ENCODE measurements at places on chromosomes 2 and 18. TPM values are rescaled to one million over a fixed set of nuclear protein-coding genes. Genes with fewer than 3 reads are reported as not detected.

ARHGAP25 gene
- not detected for total RNA-seq

- DNase-seq = no peak
Measured at GRCh38 chr2:46286715-46287114, 10.5 kb upstream of the EPAS1 start.

GRCh38 chr2:46098621-46099062 lies 198.6 kb upstream of the EPAS1 start:
- peak; percentile 90 for DNase-seq

DNA sequence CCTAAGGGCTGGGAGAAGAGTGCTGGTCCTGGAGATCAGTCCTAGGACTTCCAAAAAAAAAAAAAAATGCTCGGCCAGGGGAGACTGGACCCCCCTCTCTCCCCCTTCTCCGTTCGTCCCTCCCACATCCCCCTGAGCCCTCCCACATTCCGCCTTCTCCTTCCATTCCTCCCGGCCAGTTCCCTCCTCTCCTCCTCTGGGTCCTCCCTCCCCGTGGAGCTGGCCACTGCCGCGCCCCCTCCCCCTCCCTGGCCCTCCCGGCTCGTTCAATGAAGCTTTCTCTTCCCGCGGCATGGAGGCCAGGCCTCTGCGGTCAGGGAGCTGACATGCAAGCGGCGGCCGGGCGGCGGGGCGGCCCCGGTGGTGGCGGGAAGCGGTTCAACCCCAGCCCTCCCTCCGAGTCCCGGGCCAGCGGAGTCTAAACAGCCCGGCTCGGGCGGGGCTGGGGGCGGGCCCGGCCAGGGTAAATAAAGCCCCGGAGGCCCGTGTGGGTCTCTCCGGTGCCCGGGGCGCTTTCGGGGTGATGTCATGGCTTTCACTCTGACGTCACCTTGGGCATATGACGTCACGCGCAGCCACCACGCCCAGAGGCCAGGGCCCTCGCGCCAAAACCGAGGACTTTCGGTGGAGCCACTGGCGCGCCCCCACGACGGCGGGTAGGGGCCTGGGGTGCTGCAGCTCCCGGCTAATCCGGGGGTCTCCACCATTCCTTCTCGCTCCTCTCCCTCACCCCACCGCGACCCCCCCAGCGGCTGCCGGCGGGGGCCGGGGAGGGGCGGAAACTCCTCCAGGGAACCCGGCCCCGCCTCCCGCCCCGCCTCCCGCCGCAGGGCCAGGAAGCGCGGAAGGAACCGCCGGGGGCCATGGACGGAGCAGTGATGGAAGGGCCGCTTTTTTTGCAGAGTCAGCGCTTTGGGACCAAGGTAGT lies at the start of the genes DOK1 and LOXL3:
TSS of gene DOK1 (plus strand) at position 829 of the 928 bp plus-strand sequence. CDS start at position 864, 35 bp downstream.
TSS of gene LOXL3 (minus strand) at position 51 of the 928 bp plus-strand sequence. CDS start 1,308 bp downstream, outside the sequence.
- DNase-seq = peak; percentile 96

DNA sequence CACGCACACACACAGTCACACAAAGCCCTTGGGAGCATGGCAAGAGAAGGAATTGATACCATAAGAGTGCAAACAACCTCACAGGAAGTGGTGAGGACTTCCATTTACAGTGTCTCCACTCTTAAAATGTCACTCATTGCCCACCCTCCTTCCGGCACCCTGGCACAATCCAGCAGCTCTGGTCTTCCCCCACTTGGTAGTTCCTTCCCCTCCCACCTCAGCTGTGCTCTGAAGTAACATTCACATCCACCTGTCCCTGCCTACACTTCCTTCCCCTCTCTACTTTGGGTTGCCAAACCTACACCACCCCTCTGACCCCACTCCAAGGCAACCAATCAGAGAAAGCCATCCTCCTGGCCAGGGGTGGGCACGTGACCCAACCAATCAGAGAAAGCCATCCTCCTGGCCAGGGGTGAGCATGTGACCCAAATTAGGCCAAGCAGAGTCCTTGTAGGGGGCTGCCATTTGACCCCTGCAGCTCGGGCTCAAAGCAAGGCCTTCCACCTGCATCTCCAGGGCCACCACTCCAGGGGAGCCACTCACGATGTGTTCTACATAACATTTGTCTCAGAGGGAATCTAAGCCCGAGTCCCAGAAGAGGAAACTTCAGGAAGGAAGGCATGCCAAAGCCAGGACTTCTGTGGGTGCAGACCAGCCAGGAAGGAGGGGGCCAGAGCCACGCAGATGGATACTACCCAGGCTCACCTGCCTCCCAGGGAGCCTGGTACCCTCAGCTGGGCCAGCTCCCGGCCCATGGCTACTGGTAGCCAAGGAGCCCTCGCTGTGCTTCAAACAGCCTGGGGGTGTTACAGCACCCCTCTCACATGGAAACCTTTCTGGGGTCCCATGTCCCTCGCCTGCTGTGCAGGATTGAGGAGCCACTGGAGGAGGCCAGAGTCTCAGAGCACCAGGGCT lies 21.2 kb downstream of the CYP26B1 start:
- DNase-seq = no peak

Measured in RPMI7951 (cell line).